ENCODE measurements at places on chromosomes 2 and 18.

- DNase-seq, result no peak
Observed at GRCh38 chr18:26745288-26746181, 120.0 kb downstream of the AQP4 start.

DNA sequence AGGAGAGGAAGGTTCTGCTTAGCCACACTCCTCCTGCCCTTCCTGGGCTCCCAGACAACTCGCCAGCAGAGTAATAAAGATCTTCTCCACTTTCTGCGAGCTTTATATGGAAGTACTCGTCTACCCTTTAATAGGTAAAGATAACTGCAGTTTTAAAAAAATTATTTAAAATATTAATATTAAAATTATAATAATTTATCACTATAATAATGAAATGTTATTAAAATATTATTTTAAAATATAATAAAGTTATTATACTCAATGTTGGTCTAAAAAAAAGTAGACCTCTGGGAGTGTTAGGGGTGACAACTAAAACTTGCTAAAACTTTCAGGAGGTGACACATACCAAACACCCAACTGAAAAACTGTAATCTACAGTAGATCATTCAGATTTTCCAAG is 81.5 kb downstream of the RBM43 start:
- no peak for DNase-seq

GRCh38 chr2:70084973-70085710 is 2.1 kb upstream of the PCBP1 start:
- peak; percentile 58 for DNase-seq

DNA sequence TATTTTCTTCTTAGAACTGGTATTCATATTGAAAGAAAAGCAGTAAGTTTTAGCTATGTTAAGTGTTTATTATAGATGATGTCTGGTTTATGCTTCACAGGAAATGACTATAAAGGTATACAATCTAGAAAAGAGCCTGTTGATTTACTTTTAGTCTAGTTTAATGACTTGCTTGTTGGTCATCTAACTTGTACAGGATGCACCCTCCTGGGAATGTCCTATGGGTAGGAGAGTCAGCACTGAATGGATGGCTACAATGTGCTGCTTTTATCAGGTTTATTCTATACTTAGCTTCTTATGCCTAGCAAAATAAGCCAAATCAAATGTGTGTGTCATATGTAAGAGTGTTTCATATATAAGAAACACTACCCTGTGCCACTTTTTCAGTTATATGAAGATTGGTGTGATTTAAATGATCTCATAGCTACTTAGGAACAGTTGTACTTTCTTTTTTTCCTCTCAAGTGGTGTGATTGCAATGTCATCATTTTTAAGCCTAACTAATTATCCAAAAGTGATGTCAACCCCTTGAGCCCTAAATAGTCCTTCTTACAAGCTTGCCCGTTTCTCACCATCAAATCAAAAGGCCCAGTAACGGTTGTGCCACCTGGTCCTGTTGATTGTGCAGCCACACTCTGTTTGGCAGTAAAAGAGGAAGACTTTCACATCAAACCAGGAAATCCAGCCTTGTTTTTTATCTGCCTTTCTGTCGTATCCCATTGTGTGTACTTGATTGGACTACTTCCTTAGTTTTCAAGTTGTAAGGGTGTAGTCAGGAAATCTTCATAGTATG is 176.0 kb downstream of the DIS3L2 start:
- DNase-seq, result no peak

GRCh38 chr2:173955867-173956266 is 9.3 kb downstream of the SP3 start:
- DNase-seq, result no peak

- no peak for DNase-seq
Observed at GRCh38 chr18:51107598-51108305, 77.7 kb downstream of the SMAD4 start.

GRCh38 chr2:29317077-29317517 is 201.9 kb downstream of the CLIP4 start:
- DNase-seq, result no peak

- no peak for DNase-seq
Observed at GRCh38 chr2:112713926-112714325, 6.9 kb upstream of the NT5DC4 start.

GRCh38 chr2:241015439-241015838 is 17.0 kb downstream of the SNED1 start:
- no peak for DNase-seq

GRCh38 chr2:234730066-234730640 is 221.7 kb upstream of the SH3BP4 start:
- no peak for DNase-seq
